ENCODE measurements at places on chromosomes 7 and 10. TPM values are rescaled to one million over a fixed set of nuclear protein-coding genes. Genes with fewer than 3 reads are reported as not detected.
A peak's percentile ranks its signal among the peaks of the same experiment; 100 is the strongest.

- DNase-seq = no peak
Observed at GRCh38 chr7:87875151-87876039, 765 bp downstream of the SLC25A40 start.

NXPH1 gene
- 0.10 TPM for polyA plus RNA-seq

DNA sequence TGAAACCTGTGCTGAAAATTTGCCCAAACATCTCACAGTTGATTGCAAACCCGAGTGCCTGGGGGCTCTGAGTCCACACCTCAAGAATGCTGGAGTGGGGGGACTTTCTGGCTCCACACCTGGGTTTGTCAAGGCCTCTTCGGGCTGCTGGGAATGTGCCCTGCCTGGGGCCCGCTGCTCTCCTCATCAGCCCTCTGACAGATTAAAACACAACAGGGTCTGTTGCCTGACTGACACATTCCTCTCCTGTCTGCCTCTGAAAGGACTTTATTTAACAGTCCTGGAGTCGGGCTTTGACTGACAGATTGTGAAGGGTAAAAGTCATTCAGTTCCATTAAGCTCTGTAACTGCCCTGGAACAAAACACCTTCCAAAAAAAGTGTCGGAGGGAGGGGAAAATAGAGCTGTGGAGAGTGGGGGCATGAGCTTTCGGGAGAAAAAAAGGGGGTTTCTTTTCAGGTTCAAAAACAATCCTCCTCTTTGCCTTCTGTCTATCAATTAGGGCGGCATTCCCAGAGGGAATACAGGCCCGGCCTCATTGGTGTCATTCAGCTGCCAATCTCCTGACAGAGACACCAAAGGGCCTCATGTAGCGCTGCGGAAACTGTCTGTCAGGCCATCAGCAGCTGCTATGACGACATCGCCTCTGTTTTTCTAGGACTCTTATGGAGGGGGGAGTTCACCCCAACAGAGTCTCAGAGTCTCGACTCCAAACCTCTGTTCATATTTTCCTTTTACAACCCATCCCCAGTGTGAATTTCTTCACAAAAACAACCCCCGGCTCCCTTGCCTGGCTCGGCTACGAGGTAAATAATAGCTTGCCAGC, 398.8 kb upstream of the NFE2L3 start:
- no peak for DNase-seq

PLEKHA1 gene
- 33.5 TPM for polyA plus RNA-seq

- no peak for DNase-seq
Observed at GRCh38 chr10:26441491-26442214, 3.5 kb downstream of the APBB1IP start.

DNA sequence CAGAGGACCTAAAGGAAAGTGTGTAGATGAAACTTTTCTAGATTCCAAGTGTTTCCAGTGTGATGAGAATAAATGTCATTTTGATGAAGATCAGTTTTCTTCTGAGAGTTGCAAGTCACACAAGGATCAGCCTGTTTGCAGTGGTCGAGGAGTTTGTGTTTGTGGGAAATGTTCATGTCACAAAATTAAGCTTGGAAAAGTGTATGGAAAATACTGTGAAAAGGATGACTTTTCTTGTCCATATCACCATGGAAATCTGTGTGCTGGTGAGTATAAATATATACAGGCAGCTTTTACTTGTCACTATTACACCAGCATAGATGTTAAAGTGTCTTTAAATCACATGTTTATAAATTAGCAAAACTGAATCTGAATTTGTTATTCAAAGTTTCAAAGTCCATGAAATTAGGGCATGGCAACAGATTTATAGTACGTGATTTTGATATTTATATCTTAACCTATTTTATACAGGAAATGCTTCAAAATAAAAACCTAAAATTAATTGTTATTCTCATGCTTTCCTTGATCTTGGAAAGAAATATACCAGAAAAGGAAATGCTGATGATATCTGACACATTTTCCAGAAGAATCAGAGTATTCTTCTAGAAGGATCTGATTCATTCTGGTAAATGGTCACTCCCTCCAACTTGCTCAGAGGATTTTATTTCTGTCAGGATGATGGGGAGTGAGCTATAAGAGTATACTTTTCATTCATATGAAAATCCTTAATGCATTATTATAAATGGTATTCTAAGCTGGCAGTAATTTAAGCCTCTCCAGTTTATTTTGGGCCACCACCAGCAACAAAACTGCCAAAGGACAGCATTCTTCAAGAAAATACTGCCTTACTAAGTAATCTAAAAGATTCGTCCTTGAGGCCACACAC, 71.4 kb downstream of the ITGB8 start:
- DNase-seq = peak; percentile 24

- DNase-seq = peak; percentile 59
Observed at GRCh38 chr10:119542988-119543813, 682 bp upstream of the RGS10 start.

DNA sequence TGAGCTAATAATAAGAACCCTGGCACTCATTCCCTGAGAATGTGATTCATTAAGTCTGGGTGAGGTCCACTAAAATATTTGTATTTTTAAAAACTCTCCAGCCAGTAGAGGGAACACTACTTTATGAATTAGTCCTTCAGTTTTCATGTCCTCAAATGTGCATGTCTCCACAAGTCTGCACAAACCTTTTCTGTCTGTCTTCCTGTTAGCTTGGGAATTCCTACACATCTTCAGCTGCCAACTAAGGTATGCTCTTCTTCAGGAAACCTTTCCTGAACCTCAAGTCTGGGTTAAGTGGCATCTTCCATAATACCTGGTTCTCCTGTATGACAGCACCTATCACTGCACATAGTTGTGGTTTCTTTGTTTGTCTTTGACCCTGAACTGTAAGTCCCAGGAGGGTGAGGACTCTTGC, 119.6 kb upstream of the MKX start:
- no peak for DNase-seq

DNA sequence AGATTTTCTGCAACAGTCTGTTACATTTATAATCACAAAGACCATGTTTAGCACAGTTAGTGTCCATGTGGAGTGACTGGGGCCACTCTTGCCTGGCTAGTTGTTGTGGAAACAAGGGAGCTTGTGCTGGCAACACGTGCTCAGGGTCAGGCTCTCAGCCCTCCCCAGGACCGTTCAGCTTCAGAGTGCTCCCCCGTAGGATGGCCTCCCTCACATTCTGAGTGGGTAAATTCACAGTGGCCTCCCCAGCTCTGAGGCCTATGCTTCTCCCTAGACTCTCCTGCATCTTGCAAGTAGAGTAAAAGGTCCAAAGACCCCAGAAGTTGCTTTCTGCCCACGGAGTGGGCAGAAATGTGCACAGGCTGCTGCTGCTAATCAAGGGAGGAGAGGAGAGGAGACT, 122.3 kb downstream of the ADCY1 start:
- DNase-seq = no peak

GRCh38 chr10:55858730-55859129, 502.3 kb downstream of the ZWINT start:
- DNase-seq = no peak

DNA sequence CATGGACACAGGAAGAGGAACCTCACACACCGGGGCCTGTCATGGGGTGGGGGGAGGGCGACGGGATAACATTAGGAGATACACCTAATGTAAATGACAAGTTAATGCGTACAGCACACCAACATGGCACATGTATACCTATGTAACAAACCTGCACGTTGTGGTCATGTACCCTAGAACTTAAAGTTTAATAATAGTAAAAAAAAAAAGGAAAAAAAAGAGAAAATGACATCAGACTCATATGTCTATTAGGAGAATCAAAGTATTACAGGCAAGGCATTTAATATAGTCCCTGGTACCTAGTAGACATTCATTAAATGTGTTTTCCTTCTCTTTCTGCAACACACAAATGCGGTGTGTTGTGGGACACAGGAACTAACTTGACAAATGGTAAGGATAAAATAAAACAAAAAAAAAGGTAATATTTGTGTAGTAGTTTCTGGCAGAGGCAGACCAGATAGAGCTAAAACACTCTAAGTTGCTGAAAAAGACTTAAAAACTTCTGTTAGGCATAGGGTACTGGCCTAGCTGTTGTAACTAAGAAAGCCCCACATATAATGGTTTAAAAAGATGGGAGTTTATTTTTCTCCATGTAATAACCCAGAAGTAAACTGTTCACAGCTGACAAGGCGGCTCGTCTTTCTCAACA, 68.8 kb downstream of the NAMPT start:
- DNase-seq = no peak

OR13A1 gene
- polyA plus RNA-seq = not detected

DNA sequence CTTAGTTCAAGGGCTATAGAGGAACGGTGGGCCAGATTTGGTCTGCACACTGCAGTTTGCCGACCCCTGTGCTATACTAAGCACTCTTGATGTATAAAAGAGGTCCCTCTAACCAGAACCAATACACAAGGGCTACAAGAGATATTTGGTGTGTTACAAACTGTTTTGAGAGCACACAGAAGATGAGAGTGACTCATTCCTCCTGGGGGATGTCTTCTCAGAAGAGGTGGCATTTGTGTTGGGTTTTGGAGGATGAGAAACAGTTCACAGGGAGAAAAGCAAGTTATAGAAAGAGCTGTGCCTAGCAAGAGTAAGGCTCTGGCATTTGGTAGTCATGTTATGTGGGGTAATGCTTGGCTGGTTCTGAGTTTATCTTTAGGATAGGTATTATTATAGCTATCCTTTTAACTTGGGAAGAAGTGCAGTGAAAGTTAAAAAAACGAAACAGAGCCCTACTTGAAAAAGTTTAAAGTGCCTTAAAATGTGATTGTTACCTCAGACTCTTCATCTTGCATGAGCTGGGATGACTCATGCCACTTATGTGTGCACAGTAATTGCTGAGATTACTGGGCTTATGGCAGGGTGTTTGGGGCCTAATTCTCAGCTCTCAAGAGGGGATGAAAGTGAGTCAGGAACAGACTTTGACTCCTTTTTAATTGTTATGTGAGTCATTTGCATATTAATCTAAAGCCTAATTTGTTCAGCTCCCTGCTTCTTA, 160.4 kb downstream of the KIF20B start:
- DNase-seq = no peak

DNA sequence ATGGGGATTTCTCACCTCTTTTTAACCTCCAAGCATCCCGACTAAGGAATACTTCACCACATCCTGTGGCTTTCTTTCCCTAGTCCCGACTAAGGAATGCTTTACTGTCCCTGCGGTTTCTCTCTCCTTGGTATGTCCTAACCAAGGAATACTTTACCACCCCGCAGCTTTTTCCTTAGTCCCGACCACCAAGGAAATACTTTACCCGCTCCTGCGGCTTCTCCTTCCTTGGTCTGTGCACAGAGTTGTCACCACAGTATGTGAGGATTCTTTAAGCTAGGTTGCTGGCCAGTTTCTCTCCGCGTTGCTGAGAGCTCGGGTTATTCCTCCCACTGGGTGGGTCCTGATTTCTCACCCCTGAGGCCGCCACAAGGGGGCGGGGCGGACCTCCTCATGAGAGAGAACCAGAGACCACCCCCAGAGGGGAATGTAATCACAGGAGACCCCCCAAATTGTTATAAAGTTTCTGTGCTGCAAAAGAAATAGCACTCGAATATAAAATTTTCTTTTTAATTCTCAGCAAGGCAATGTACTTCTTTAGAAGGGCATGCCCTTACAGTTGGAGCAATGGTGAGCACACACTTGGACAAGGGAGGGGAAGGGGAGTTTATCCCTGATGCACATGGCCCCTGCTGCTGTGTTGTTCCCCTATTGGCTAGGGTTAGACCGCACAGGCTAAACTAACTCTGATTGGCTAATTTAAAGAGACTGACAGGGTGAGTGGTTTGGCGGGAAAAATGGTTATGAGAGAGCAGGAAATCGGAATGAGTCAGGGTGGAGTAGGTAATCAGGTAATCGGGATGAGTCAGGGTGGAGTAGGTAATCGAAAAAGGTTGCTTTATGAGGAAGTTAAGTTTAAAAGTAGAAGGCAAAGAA, 12.8 kb downstream of the SUGCT start:
- DNase-seq = no peak

PLEKHS1 gene
- polyA plus RNA-seq = not detected

GRCh38 chr10:48358162-48358561, 51.7 kb downstream of the MAPK8 start:
- DNase-seq = no peak

DNA sequence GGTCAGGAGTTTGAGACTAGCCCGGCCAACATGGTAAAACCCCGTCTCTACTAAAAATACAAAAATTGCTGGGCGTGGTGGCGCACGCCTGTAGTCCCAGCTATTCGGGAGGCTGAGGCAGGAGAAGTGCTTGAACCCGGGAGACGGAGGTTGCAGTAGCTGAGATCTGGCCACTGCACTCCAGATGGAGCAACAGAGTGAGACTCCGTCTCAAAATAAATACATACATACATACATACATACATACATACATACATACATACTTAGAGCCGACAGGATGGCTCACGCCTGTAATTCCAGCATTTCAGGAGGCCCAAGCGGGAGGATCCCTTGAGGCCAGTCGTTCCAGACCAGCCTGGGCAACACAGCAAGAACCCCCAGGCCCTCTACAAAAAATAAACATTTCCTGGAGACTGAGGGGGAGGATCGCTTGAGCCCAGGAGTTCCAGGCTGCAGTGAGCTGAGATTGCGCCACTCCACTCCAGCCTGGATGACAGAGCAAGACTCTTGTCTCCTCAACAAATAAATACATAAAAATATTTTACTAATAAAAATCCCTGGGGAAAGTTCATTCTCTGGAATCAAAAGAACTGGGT, 90.9 kb upstream of the TNRC18 start:
- no peak for DNase-seq

GRCh38 chr7:158302274-158303070, 285.2 kb downstream of the PTPRN2 start:
- DNase-seq = no peak

DNA sequence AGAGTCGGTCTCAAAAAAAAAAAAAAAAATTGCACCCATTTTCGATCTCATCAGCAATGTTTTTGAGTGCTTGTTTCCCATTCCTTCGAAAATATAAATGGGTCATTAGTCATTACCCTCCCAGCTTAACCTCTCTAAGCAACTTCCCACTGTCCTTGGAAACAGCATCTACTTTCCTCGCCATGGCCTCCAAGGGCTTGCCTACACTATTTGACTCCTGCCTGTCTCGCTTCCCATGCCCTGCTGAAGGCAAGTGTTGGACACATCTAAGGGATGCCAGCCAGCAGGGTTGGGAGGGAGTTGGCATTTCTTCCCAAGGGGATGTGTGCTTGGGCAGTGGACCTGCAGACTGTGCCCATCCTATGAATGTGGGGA, 12.7 kb upstream of the RHBDD2 start:
- no peak for DNase-seq

FRMPD2 gene
- not detected for polyA plus RNA-seq

DNA sequence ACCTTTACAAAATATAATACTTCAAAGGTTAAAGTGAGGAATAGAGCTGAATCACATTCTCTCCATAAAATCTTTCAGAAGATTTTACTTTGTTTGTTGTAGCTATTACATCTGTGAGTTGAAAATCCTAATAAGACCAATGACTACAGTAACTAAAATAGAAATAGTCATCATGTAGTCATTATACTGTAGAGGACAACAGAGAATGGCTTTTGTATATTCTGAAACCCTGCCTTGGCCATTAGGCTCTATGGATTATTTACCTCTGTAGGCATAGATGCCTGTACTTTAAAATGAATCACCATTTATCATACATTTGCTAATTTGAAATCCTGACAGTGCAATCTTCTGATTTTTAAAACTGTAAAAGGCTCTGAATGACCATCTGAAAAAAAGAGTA, 923.0 kb downstream of the REEP3 start:
- no peak for DNase-seq

Data from muscle of back (tissue), 13 donors.